ENCODE measurements at places on chromosomes 13 and 19.

DNA sequence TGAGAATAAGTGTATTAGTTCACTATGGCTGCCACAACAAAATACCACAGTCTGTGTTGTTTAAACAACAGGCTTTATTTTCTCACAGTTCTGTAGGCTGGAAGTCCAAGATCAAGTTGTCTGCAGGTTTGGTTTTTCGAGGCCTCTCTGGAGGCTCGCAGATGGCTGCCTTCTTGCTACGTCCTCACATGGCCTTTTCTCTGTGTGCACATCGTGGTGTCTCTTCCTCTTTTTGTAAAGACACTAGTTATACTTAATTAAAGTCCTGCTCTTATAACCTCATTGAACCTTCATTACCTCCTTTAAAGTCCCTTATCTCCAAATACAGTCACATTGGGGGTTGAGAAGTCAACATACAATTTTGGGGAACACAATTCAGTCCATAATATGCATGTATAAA lies 10.6 kb downstream of the CSNK1A1L start:
- no peak overlapping the region for H3K4me3 ChIP-seq
- H3K27me3 ChIP-seq, result peaks cover 3% of the 10 kb centered on the region
- no peaks in the 10 kb centered on the region for H3K36me3 ChIP-seq
- H3K4me1 ChIP-seq, result no peaks in the 10 kb centered on the region
- no peak overlapping the region for H3K27ac ChIP-seq

- H3K36me3 ChIP-seq, result peaks cover 43% of the 10 kb centered on the region
- H3K4me3 ChIP-seq, result no peak overlapping the region
- peaks cover 4% of the 10 kb centered on the region for H3K27me3 ChIP-seq
- peaks cover 3% of the 10 kb centered on the region for H3K4me1 ChIP-seq
These were observed 29.8 kb downstream of the CERS1 start for GRCh38 chr19:18865973-18866799.

- no peaks in the 10 kb centered on the region for H3K36me3 ChIP-seq
- no peak overlapping the region for H3K4me3 ChIP-seq
- no peak overlapping the region for H3K27ac ChIP-seq
- no peak for DNase-seq
- H3K27me3 ChIP-seq, result no peaks in the 10 kb centered on the region
These were observed 137.6 kb upstream of the SPACA7 start for GRCh38 chr13:112238436-112238995.

GRCh38 chr19:14114854-14115253 lies 2.7 kb downstream of the PRKACA start:
- H3K36me3 ChIP-seq, result peaks cover 6% of the 10 kb centered on the region
- peak overlapping the region; percentile 26 for H3K27ac ChIP-seq
- H3K4me1 ChIP-seq, result peaks cover 36% of the 10 kb centered on the region
- no peaks in the 10 kb centered on the region for H3K27me3 ChIP-seq
- DNase-seq, result peak; percentile 38

- DNase-seq, result no peak
- H3K4me1 ChIP-seq, result peaks cover 9% of the 10 kb centered on the region
- H3K27ac ChIP-seq, result no peak overlapping the region
- H3K4me3 ChIP-seq, result no peak overlapping the region
- peaks cover 32% of the 10 kb centered on the region for H3K36me3 ChIP-seq
- no peaks in the 10 kb centered on the region for H3K27me3 ChIP-seq
These were observed 12.5 kb downstream of the SUPT20H start for GRCh38 chr13:37047032-37047431.

DNA sequence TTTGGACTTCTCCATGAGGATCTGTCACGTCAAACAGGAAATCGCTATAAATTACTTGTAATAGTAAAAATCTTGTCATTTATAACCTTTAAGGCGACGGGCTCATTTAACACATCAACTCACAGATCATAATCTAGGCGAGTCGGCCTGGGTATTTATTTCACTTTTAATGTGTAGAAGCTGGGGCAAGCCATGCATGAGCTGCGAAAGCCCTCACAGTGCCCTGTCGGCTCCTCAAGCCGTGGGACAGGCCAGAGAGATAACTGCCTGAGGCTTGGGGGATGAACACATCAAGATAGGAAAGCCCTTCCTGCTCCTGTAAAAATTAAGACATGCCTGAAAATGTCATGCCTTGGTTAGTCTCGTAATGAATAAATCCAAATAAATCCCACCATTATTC lies 30.8 kb downstream of the SOX1 start:
- DNase-seq, result no peak
- H3K4me1 ChIP-seq, result no peaks in the 10 kb centered on the region
- H3K36me3 ChIP-seq, result no peaks in the 10 kb centered on the region
- peaks cover 20% of the 10 kb centered on the region for H3K27me3 ChIP-seq
- H3K27ac ChIP-seq, result no peak overlapping the region

DNA sequence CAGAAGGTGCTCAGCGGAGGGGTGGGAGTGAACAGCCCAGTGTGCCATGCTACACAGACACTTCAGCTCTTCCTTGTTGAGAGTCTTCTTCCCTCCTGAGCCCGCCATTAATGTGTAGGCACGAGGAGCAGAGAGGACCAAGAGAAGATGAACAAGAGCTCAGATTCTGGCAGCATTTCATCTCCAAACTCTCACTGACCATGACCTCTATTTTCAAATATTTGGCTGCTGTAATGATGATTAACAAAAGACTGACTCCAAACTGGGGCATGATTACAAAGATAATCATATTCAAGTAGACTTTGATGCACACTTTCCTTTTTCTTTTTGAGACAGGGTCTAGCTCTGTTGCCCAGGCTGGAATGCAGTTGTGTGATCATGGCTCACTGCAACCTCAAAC lies 236.5 kb downstream of the DCLK1 start:
- no peaks in the 10 kb centered on the region for H3K4me1 ChIP-seq
- no peaks in the 10 kb centered on the region for H3K27me3 ChIP-seq
- no peaks in the 10 kb centered on the region for H3K36me3 ChIP-seq
- DNase-seq, result no peak

GRCh38 chr19:7748756-7749155 lies 1.4 kb upstream of the CD209 start:
- no peaks in the 10 kb centered on the region for H3K36me3 ChIP-seq
- no peak overlapping the region for H3K4me3 ChIP-seq
- H3K27me3 ChIP-seq, result no peaks in the 10 kb centered on the region
- H3K4me1 ChIP-seq, result peaks cover 2% of the 10 kb centered on the region
- DNase-seq, result no peak

- no peaks in the 10 kb centered on the region for H3K27me3 ChIP-seq
- peak; percentile 29 for DNase-seq
- H3K4me1 ChIP-seq, result peaks cover 35% of the 10 kb centered on the region
- H3K4me3 ChIP-seq, result peak overlapping the region; percentile 64
These were observed 41.6 kb downstream of the TM9SF2 start for GRCh38 chr13:99542788-99543406.

DNA sequence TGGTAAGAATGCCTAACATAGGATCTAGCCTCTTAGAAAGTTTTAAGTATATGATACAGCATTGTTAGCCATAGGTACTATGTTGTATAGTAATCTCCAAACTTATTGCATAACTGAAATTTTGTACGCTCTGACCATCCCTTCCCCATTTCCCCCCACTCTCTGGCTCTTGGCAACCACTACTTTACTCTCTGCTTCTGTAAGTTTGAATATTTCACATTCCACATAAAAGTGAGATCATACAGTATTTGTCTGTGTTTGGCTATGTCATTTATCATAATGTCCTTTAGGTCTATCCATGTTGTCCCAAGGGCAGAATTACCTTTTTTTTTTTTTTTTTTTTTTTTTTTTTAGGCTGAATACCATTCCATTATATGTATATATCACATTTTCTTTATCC lies 396.9 kb downstream of the DLEU7 start:
- no peak overlapping the region for H3K27ac ChIP-seq
- DNase-seq, result no peak
- H3K27me3 ChIP-seq, result peaks cover 20% of the 10 kb centered on the region
- H3K4me1 ChIP-seq, result peaks cover 3% of the 10 kb centered on the region
- H3K36me3 ChIP-seq, result no peaks in the 10 kb centered on the region
- H3K4me3 ChIP-seq, result no peak overlapping the region

GRCh38 chr19:2251106-2252054 lies 2.3 kb downstream of the AMH start:
- peaks cover 18% of the 10 kb centered on the region for H3K27me3 ChIP-seq
- H3K4me3 ChIP-seq, result peak overlapping the region; percentile 32

GRCh38 chr13:101493541-101493940 lies 41.1 kb downstream of the ITGBL1 start:
- no peaks in the 10 kb centered on the region for H3K36me3 ChIP-seq
- DNase-seq, result no peak
- no peak overlapping the region for H3K4me3 ChIP-seq
- H3K4me1 ChIP-seq, result no peaks in the 10 kb centered on the region

DNA sequence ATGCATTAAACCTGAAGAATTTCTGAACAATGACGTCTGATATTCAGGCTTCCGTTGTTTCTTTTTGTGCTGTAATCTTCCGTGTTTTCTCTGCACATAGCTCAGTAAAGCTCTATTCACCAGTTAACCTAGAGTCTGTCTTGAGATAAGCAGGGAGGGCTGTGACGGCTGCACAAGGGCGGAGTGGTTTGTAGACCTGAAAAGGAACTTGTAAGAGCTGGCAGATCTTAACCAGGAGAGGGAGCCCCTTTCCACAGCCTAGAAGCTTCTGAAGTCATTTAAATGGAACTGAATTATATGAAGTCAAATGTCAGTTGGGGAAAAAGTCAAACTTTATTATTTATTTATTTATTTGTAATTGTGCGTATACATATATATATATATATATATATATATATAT lies 27.5 kb downstream of the DPRX start:
- no peak overlapping the region for H3K27ac ChIP-seq
- no peaks in the 10 kb centered on the region for H3K4me1 ChIP-seq
- H3K4me3 ChIP-seq, result no peak overlapping the region
- H3K36me3 ChIP-seq, result no peaks in the 10 kb centered on the region
- no peak for DNase-seq
- no peaks in the 10 kb centered on the region for H3K27me3 ChIP-seq

DNA sequence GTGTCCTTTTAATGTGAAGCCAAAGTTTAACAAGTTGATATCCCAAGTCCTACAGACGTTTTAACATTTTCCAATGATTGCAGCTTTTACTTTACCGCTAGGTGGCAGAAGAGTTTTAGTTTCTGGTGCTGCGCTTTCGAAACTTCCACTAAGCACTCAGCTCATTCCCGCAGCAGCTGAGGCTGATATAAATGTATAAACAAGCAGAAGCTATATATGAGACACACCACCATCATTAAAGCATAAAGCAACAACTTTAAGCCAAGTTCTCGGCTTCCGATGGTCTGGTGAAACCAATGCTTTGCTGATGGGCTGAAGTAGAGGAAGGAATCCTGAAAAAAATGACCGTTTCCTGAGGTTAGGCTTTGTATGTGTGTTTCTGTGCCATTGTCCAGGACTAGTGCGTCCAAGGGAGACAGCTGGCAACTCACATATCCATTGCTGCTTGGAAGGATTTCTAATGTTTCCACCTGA lies 753.9 kb downstream of the OLFM4 start:
- DNase-seq, result no peak
- no peaks in the 10 kb centered on the region for H3K36me3 ChIP-seq
- H3K27ac ChIP-seq, result no peak overlapping the region
- H3K4me3 ChIP-seq, result no peak overlapping the region
- H3K4me1 ChIP-seq, result no peaks in the 10 kb centered on the region

- H3K4me3 ChIP-seq, result no peak overlapping the region
- H3K36me3 ChIP-seq, result peaks cover under 1% of the 10 kb centered on the region
- H3K27ac ChIP-seq, result no peak overlapping the region
- H3K4me1 ChIP-seq, result peaks cover 30% of the 10 kb centered on the region
- no peaks in the 10 kb centered on the region for H3K27me3 ChIP-seq
These were observed 13.6 kb downstream of the TPT1 start for GRCh38 chr13:45327253-45327955.

GRCh38 chr13:111977179-111977506 lies 89.8 kb upstream of the SOX1 start:
- H3K36me3 ChIP-seq, result peaks cover 8% of the 10 kb centered on the region
- DNase-seq, result no peak
- H3K27me3 ChIP-seq, result peaks cover 3% of the 10 kb centered on the region

DNA sequence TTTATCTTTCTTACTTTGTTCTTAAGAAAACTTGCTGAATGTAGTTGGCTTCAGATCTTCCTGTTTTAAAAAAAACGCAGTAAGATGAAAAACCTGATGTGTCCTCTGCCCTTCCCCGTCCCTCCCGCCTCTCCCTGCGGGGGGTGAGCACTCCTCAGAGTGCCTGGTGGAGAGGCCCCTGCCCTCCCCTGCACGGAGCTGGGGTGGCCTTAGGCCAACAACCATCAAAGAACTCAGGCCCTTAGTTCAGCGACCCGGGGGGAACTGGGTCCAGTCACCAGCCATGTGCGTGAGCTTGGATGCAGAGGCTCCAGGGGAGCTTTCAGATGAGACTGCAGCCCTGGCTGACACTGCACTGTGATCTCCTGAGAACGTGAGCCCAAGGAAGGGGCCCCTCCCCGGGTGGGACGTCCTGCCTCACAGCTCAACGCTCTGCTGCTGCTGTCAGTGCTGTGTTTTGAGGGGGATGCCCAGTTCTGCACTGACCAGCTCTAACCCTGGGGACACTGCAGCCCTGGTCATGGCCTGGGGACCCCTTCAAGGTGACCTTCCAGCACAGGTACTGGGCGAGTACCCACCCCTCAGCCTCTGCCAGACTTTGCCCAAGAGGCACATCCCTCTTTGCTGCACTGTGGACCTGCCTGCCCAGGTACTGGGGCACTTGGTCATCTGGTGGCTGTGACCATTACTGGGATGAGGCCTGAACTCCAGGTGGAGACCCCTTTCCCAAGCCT lies 42.7 kb downstream of the ANKRD10 start:
- H3K27ac ChIP-seq, result no peak overlapping the region
- H3K4me3 ChIP-seq, result no peak overlapping the region
- H3K27me3 ChIP-seq, result peaks cover 33% of the 10 kb centered on the region

- H3K4me3 ChIP-seq, result peak overlapping the region; percentile 85
- H3K27ac ChIP-seq, result peak overlapping the region; percentile 90
- DNase-seq, result peak; percentile 56
These were observed 113.9 kb downstream of the CRYL1 start for GRCh38 chr13:20411638-20412342.

GRCh38 chr13:45870232-45870631 lies 18.7 kb upstream of the SIAH3 start:
- no peaks in the 10 kb centered on the region for H3K36me3 ChIP-seq
- no peaks in the 10 kb centered on the region for H3K4me1 ChIP-seq
- no peak overlapping the region for H3K27ac ChIP-seq
- peaks cover 4% of the 10 kb centered on the region for H3K27me3 ChIP-seq

DNA sequence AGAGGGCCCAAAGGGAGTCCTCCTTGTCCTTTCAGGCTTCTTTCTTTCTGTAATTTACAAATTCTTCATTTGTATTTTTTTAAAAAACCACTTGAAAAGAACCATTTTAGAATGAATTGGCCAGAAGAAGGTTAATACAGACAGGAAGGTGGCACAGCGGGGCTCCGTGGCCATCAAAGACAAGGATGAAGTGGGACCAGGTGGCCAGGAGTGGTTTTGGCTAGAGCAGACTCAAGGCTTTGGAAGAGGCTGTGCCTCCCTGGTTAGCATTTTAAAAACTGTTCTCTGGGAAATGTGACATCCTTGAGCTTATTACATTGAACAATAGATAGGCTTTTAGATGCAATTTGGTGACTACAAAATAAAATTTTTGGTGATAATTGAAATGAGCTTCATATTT lies 48.4 kb downstream of the ATP8A2 start:
- DNase-seq, result no peak
- H3K4me3 ChIP-seq, result no peak overlapping the region
- no peaks in the 10 kb centered on the region for H3K36me3 ChIP-seq
- H3K27me3 ChIP-seq, result peaks cover 9% of the 10 kb centered on the region

GRCh38 chr13:33204130-33204927 lies 81.2 kb downstream of the STARD13 start:
- peaks cover under 1% of the 10 kb centered on the region for H3K27me3 ChIP-seq
- peak overlapping the region; percentile 73 for H3K27ac ChIP-seq
- no peaks in the 10 kb centered on the region for H3K36me3 ChIP-seq
